ENCODE measurements at places on chromosomes 12 and 14. TPM values are rescaled to one million over a fixed set of nuclear protein-coding genes. Genes with fewer than 3 reads are reported as not detected.

GRCh38 chr12:42892702-42893551 is 303.4 kb upstream of the PRICKLE1 start:
- H3K4me3 ChIP-seq: no peak overlapping the region
- DNase-seq: no peak
- H3K27me3 ChIP-seq: no peaks in the 10 kb centered on the region
- no peak overlapping the region for H3K27ac ChIP-seq

- no peak overlapping the region for H3K27ac ChIP-seq
- H3K4me1 ChIP-seq: no peaks in the 10 kb centered on the region
- no peak for DNase-seq
- no peak overlapping the region for H3K4me3 ChIP-seq
- no peaks in the 10 kb centered on the region for H3K36me3 ChIP-seq
- H3K27me3 ChIP-seq: no peaks in the 10 kb centered on the region
These were observed 368.4 kb upstream of the E2F7 start for GRCh38 chr12:77433799-77434198.

The CEBPE gene
- total RNA-seq: not detected

GRCh38 chr12:49882248-49882850 is 21.4 kb downstream of the FAIM2 start:
- no peak overlapping the region for H3K27ac ChIP-seq
- no peaks in the 10 kb centered on the region for H3K27me3 ChIP-seq
- no peak for DNase-seq
- no peak overlapping the region for H3K4me3 ChIP-seq

DNA sequence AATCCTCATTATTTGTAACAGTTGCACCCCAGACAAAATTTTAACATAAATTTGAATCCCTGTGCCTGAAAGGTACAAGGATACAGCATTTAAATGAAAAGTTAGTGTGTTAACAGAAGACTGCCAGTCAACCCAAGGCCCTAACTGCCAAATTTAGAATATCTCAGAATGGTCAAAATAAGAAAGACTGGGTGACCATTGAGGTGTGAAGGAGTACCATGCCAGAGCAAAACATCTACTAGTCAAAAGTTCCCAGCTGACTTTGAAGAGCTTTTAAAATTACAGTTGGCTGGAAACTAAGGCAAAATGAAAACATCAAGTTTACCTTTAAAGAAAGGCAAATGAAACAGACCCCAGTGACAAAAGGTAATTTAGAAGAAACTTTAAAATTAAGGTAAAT is 18.4 kb downstream of the SAV1 start:
- H3K27me3 ChIP-seq: no peaks in the 10 kb centered on the region
- no peak overlapping the region for H3K4me3 ChIP-seq
- no peak for DNase-seq
- no peaks in the 10 kb centered on the region for H3K4me1 ChIP-seq
- no peak overlapping the region for H3K27ac ChIP-seq

The ASCL1 gene
- total RNA-seq: not detected

- no peak overlapping the region for H3K4me3 ChIP-seq
- no peaks in the 10 kb centered on the region for H3K27me3 ChIP-seq
- no peaks in the 10 kb centered on the region for H3K36me3 ChIP-seq
- no peaks in the 10 kb centered on the region for H3K4me1 ChIP-seq
- no peak for DNase-seq
- no peak overlapping the region for H3K27ac ChIP-seq
These were observed 16.0 kb upstream of the ZNF410 start for GRCh38 chr14:73870525-73871235.

The POP5 gene
- 43.7 TPM for total RNA-seq

DNA sequence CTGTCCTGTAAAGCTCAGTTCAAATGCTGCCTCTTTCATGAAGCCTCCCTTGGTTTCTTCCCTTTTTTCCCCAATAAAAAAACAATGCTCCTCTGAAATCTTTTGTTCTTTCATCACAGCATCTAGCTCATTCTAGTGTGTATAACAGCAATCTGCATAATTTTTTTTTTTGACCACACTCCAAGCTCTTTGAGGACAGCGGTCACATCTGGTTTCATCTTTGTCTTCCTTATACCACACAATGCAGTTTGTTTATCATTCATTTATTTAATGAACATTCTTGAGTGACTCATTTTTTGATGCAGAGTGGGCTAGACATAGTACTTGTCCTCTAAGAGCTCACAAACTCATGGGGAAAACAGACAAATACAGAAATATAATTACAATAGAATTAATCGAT is 7.3 kb downstream of the GNG2 start:
- no peaks in the 10 kb centered on the region for H3K36me3 ChIP-seq
- no peak for DNase-seq
- H3K4me1 ChIP-seq: no peaks in the 10 kb centered on the region
- no peak overlapping the region for H3K4me3 ChIP-seq
- H3K27ac ChIP-seq: no peak overlapping the region
- no peaks in the 10 kb centered on the region for H3K27me3 ChIP-seq

DNA sequence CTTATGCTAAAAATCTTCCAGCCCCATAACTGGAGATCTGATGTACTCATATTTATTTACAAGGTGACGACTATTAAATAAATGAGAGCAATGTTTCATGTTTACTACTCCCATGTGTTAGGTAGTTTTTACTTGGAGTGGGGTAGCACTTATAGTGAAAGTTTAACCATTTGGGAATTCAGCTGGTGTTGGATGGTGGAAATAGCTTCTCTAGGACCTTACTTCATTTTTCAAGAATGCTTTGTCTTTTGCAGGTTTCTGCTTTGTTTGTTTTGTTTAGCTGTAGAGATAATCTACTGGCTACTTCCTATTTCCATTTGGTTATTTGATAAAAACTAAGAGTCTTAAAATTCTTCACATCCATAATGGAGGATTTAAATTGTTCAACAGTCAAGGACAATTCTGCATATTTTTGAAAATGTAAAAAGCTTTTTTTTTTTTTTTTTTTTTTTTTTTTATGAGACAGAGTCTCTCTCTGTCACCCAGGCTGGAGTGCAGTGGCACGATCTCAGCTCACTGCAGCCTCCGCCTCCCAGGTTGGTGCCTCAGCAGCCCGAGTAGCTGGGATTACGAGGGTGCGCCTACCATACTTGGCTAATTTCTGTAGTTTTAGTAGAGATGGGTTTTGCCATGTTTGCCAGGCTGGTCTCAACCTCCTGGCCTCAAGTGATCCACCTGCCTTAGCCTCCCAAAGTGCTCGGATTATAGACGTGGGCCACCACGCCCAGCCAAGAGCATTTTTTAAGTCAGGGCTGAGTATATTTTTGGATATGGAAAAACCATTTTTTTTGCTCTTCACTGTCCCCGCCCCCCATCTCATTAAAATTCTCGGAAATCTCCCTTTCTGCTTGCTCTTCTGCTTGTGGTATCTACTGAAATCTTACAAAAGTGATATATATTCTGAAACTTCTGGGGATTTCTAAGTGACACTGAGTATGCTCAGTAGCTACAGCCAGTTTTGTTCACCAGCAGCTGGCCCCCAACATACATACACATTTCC is 1.4 kb upstream of the ABCD2 start:
- H3K36me3 ChIP-seq: no peaks in the 10 kb centered on the region
- H3K27me3 ChIP-seq: no peaks in the 10 kb centered on the region
- peak overlapping the region; percentile 58 for H3K4me3 ChIP-seq
- peaks cover 7% of the 10 kb centered on the region for H3K4me1 ChIP-seq
- no peak overlapping the region for H3K27ac ChIP-seq

Measured in Panc1 (cell line).